ENCODE measurements at places on chromosomes 3 and 15. TPM values are rescaled to one million over a fixed set of nuclear protein-coding genes. Genes with fewer than 3 reads are reported as not detected.
A peak's percentile ranks its signal among the peaks of the same experiment; 100 is the strongest.

DNA sequence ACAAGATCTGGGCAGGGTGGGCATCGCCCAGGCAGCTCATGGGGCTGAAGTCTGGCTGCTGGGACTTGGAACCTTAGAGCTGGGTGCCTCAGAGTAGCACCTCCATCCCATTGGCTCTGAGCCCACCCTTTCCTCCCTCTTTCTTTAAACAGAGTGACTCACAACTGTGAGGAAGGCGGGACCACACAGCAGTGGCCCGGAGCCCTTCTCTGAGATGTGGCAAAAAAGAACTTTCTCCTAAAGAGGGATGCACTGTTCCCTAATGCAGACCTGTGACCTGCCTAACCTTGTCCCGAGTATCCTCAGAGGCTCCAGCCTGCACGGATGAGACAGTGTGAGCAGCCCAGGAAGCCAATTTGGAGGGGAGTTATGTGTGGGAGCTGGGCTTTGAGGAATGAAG lies 23.6 kb downstream of the PRR20G start:
- no peaks in the 10 kb centered on the region for H3K36me3 ChIP-seq
- H3K4me3 ChIP-seq = no peak overlapping the region
- no peaks in the 10 kb centered on the region for H3K27me3 ChIP-seq
- H3K4me1 ChIP-seq = no peaks in the 10 kb centered on the region
- DNase-seq = no peak
- H3K27ac ChIP-seq = no peak overlapping the region

DNA sequence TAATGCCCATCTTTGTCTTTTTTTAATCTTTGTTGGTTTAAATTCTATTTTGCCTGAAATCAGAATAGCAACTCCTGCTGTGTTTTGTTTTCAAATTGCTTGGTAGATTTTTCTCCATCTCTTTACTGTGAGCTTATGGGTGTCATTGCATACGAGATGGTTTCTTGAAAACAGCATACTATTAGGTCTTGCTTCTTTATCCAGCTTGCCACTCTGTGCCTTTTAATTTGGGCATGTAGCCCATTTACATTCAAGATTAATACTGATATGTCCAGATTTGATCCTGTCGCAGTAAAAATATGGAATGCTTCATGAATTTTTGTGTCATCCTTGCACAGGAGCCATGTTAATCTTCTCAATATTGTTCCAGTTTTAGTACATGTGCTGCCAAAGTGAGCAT lies 316.6 kb downstream of the CGGBP1 start:
- H3K4me1 ChIP-seq = no peaks in the 10 kb centered on the region
- H3K36me3 ChIP-seq = no peaks in the 10 kb centered on the region
- no peak for DNase-seq
- no peaks in the 10 kb centered on the region for H3K27me3 ChIP-seq

GRCh38 chr15:31526916-31527690 lies 200.5 kb downstream of the KLF13 start:
- H3K27me3 ChIP-seq = no peaks in the 10 kb centered on the region
- no peak overlapping the region for H3K4me3 ChIP-seq
- H3K27ac ChIP-seq = peak overlapping the region; percentile 39
- H3K4me1 ChIP-seq = no peaks in the 10 kb centered on the region

DNA sequence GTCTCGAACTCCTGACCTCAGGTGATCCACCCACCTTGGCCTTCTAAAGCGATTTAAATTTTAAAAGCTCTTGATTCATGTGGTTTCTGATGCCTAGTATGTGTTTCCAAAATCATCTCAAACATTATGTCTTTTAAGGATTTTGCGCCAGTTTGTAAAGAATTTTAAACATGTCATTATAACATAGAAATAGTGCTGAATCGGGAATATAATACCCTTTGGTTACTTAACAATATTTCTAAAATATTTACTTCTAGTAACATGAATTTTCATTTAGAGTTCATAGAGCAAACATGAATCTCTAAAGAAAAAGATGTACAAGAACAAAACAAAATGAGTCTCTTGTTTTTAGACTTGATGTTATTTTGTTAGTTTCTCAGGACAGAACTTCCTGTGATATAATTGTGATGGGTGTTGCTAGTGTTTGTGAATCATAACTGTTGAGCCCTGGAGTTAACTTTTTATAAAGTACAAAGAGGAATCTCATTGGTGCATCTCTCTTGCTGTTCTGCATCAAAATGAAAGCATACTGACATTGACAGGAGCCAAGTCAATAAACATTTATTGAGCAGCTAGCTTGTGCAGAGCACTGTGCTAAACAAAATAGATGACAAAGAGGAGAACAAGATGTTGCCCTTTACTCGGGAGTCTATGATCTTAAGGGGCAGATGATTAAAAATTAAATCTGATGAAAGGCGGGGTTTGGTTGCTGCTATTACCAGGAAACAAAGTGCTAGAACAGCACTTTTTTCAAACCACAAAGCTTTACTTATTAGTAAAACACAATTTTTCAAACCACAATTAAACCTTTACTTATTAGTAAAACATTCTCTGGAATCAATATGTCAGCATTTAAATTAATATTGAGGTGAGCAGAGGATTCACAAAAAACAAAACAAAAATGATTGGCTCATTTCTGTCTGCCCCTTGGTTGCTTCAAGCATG lies 73.4 kb downstream of the MME start:
- no peak for DNase-seq
- H3K27ac ChIP-seq = no peak overlapping the region
- H3K4me1 ChIP-seq = no peaks in the 10 kb centered on the region
- no peaks in the 10 kb centered on the region for H3K27me3 ChIP-seq
- no peak overlapping the region for H3K4me3 ChIP-seq
- no peaks in the 10 kb centered on the region for H3K36me3 ChIP-seq

DNA sequence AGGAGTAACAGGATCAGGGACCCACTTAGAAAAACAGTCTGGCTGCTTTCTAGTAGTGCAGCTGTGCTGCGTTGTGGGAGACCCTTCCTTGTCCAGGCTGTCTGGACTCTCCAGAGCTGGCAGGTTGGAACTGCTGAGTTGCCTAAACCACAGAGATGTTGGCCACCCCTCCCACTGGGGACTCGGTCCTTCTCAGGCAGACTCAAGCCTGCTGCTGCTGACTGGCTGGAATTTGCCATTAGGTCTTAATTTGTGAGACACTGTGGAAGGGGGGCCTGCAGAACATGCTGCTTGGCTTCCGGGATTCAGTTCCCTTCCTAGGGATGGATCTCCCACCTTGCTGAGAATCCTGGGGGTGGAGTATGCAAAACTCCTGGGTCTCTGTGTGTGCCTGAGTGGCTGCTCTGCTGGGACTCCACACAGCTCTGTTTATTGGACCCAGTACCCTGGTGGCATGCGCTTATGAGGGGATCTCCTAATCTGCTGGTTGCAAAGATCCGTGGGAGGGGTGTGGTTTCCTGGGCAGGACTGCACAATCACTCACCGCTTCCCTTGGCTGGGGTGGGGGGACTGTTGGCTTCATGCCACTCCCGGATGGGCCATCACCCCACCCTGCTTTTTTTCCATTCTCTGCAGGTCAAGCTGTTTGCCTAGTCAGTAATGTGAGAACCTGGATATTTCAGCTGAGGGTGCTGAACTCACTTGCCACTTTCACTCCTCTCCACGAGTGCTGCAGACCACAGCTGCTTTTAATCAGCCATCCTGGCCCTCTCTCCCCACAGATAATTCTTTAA lies 150.5 kb downstream of the CFAP20DC start:
- H3K4me3 ChIP-seq = no peak overlapping the region
- H3K4me1 ChIP-seq = peaks cover 11% of the 10 kb centered on the region
- H3K36me3 ChIP-seq = no peaks in the 10 kb centered on the region
- no peaks in the 10 kb centered on the region for H3K27me3 ChIP-seq
- DNase-seq = peak; percentile 74
- H3K27ac ChIP-seq = peak overlapping the region; percentile 31

DNA sequence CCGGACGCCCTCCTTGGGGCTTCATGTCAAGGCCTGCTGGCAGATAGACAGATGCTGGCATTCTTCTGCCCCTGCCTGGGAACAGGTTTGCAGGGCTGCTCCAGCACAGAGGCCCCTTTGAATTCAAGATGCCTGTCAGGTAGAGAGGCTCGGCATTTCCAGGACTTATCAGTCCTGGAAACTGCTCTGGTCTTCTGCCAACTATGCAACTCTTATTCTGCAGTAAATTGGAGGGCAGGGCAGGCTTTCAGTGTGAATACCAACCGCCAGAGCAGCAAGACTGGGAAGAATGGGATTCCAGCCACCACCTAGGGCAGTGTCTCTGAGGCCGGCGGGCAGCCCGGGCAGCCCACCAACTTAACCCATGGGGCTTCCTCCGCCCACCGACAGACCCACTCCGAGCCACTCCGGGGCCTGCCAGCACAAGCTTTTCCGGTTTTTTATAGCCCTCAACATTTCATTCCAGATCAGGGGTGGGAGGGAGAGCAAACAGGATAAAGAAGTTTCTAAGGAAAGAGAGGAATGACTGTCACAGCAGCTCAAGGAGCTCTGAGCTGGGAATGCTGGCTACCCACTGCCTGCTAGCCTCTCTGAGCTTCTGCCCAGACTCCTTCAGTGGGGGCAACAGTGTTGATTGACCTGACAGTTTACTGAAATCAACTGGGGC lies 140.9 kb downstream of the NTRK3 start:
- DNase-seq = no peak
- no peaks in the 10 kb centered on the region for H3K4me1 ChIP-seq
- no peak overlapping the region for H3K4me3 ChIP-seq
- no peaks in the 10 kb centered on the region for H3K36me3 ChIP-seq

DNA sequence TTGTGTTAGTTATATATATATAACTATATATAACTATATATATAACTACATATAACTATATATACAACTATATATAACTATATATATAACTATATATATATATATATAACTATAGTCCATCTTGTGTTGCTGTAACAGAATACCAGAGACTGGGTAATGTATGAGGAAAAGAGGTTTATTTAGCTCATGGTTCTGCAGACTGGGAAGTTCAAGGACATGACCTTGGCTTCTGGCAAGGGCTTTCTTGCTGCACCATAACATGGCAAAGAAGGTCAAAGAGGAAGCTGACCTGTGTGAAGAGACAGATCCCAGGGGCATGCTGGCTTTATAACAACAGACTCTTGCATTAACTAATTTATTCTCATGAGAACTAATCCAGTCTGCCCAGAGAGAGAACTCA lies 27.6 kb downstream of the KBTBD12 start:
- no peaks in the 10 kb centered on the region for H3K4me1 ChIP-seq
- no peak overlapping the region for H3K27ac ChIP-seq
- no peak for DNase-seq
- H3K27me3 ChIP-seq = no peaks in the 10 kb centered on the region
- H3K4me3 ChIP-seq = no peak overlapping the region

DNA sequence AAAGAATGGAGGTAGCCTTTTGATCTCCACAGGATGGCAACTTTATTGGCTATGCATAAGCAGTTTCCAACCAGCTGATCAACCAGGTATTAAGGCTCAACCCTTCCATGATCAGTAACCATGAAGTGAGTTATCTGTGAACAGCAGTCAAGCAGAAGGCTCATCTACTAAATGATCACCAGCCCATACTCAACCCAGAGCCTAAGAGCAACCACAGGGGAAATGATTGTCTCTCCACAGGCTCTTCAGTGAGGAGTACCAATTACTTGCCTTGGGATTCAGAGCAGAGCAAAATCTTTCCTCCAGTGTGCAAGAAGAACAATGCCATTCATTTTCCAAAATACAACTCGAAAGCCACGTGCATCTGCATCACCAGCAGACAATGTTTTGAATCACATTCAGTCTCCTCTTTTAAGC lies 754.8 kb downstream of the ROBO1 start:
- H3K27me3 ChIP-seq = no peaks in the 10 kb centered on the region
- no peak for DNase-seq
- no peak overlapping the region for H3K4me3 ChIP-seq
- H3K4me1 ChIP-seq = no peaks in the 10 kb centered on the region

- no peaks in the 10 kb centered on the region for H3K27me3 ChIP-seq
- H3K36me3 ChIP-seq = no peaks in the 10 kb centered on the region
- H3K4me3 ChIP-seq = peak overlapping the region; percentile 52
- H3K4me1 ChIP-seq = no peaks in the 10 kb centered on the region
- H3K27ac ChIP-seq = no peak overlapping the region
- DNase-seq = peak; percentile 87
Measured at GRCh38 chr15:89430530-89431341, 65.6 kb downstream of the RHCG start.

- no peak for DNase-seq
- H3K4me3 ChIP-seq = no peak overlapping the region
- H3K27ac ChIP-seq = no peak overlapping the region
- H3K4me1 ChIP-seq = no peaks in the 10 kb centered on the region
Measured at GRCh38 chr3:98726084-98726483, 37.1 kb upstream of the ST3GAL6 start.

- H3K27me3 ChIP-seq = no peaks in the 10 kb centered on the region
- no peaks in the 10 kb centered on the region for H3K4me1 ChIP-seq
- no peak overlapping the region for H3K27ac ChIP-seq
- no peaks in the 10 kb centered on the region for H3K36me3 ChIP-seq
- DNase-seq = peak; percentile 31
- no peak overlapping the region for H3K4me3 ChIP-seq
Measured at GRCh38 chr15:67331676-67332075, 77.1 kb downstream of the IQCH start.

DNA sequence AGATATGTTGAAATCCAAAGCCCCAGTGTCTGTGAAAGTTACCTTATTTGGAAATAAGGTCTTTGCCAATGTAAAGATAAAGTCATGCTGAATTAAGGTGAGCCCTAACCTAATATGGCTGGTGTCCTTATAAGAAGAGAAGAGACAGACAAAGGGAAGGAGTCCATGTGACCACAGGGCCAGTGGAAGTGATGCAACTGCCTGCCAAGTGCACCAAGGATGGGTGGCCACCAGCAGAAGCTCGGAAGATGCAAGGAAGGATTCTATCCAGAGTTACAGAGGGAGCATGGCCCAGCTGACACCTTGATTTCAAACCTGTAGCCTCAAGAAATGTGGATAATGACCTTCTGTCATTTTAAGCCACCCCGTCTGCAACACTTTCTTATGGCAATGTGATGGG lies 35.3 kb upstream of the PGPEP1L start:
- no peak overlapping the region for H3K4me3 ChIP-seq
- no peak for DNase-seq
- no peaks in the 10 kb centered on the region for H3K4me1 ChIP-seq
- H3K27ac ChIP-seq = no peak overlapping the region

- no peak overlapping the region for H3K4me3 ChIP-seq
- peaks cover 19% of the 10 kb centered on the region for H3K4me1 ChIP-seq
- peak overlapping the region; percentile 7 for H3K27ac ChIP-seq
Measured at GRCh38 chr3:11370191-11370590, 98.0 kb downstream of the ATG7 start.

GRCh38 chr3:128648940-128649663 lies 1.5 kb downstream of the RPN1 start:
- H3K4me1 ChIP-seq = peaks cover 17% of the 10 kb centered on the region
- peak overlapping the region; percentile 81 for H3K4me3 ChIP-seq
- peak overlapping the region; percentile 97 for H3K27ac ChIP-seq
- no peak for DNase-seq
- H3K36me3 ChIP-seq = no peaks in the 10 kb centered on the region
- no peaks in the 10 kb centered on the region for H3K27me3 ChIP-seq

SLC2A2 gene
- not detected for total RNA-seq

CACNA1D gene
- 0.16 TPM for total RNA-seq

ASB14 gene
- total RNA-seq = 29.2 TPM

ST8SIA2 gene
- total RNA-seq = 3.1 TPM

ARID3B gene
- 3.4 TPM for total RNA-seq

SAXO2 gene
- total RNA-seq = 3.6 TPM

DCUN1D1 gene
- total RNA-seq = 14.4 TPM

KNL1 gene
- 1.9 TPM for total RNA-seq

THSD4 gene
- total RNA-seq = 206 TPM

DPPA4 gene
- not detected for total RNA-seq

PAK6 gene
- total RNA-seq = 5.9 TPM

TMIE gene
- 0.69 TPM for total RNA-seq

RGMA gene
- total RNA-seq = 11.0 TPM

HIGD2B gene
- total RNA-seq = not detected

MUC13 gene
- total RNA-seq = not detected

Measured in heart left ventricle (tissue), 16 donors.